B cell (primary cell): ENCODE measurements at places on chromosomes 7 and 10. TPM values are rescaled to one million over a fixed set of nuclear protein-coding genes. Genes with fewer than 3 reads are reported as not detected.

SLC29A4 gene
- polyA plus RNA-seq, result 0.21 and 0.55 TPM in 2 replicates

GPR22 gene
- polyA plus RNA-seq, result not detected in 2 replicates

NYAP1 gene
- polyA plus RNA-seq, result 0.06 TPM in 1 of 2 replicates, not detected in the other

MRLN gene
- polyA plus RNA-seq, result not detected in 2 replicates

MRPS17 gene
- 4.2 and 5.1 TPM in 2 replicates for polyA plus RNA-seq

SLC13A4 gene
- polyA plus RNA-seq, result not detected in 2 replicates

CCDC136 gene
- polyA plus RNA-seq, result 1.1 and 2.2 TPM in 2 replicates

SFTPA2 gene
- not detected in 2 replicates for polyA plus RNA-seq

LEP gene
- polyA plus RNA-seq, result not detected in 2 replicates
